ENCODE measurements at places on chromosomes 7 and 10. TPM values are rescaled to one million over a fixed set of nuclear protein-coding genes. Genes with fewer than 3 reads are reported as not detected.

DNA sequence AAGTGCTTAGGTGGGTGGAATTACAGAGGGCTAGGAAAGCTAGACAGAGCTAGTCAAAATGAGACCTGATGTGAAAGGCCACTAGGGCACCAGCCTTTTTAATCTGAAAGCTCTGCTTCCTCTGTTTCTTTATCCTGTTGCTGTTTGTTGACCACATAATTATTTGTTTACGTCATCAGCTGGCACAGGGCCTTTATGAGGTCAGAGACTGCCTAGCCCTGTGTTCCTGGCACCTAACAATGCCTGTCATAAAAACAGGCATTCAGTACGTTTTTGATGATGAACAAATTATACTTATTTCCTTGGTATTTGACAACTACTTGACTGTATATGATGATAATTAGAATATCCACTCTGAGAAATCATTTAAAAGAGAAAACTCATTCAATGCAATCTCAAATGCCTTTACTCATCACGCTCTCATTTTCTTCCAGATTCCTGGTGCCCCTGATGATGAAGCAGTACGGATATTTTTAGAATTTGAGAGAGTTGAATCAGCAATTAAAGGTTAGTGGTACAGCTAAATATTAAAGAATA is 26.0 kb downstream of the RBM17 start:
- DNase-seq = no peak

DNA sequence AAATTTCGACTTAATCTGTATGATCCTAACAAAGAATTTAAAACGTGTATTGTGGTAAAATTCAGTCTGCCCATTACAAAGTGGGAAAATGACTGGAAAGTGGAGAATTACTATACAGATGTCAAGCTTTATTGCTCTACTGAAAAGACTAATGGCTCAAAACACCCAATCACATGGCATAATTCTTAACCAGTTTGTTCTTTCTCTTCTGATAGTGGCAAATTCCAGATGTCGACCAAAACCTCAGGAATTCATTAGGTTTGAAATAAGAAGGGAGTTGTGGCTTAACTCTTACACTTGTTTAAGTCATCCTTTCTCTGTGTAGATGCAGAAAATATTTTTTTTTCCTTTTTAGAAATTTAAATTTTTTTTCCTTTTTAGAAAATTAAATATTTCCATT is 1254.9 kb upstream of the LRRN3 start:
- no peak for DNase-seq

DNA sequence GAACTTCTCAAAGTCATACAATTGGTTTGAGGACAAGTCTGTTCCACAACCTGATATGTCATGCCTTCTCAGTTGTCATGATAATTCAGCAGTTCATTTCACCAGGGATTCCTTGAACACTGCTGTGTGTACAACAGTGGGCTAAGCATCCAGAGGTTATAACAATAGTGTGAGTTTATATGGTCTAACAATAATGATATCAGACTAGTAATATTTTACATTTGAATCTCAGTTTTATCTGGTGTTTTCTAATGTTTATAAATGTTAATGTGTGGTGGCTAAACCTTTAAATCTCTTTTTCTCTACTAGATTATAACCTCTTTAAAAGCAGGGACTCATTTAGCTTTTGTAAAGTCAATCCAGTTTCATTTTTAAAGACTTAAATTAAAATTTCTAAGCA is 48.7 kb downstream of the BTRC start:
- no peak for DNase-seq

DNA sequence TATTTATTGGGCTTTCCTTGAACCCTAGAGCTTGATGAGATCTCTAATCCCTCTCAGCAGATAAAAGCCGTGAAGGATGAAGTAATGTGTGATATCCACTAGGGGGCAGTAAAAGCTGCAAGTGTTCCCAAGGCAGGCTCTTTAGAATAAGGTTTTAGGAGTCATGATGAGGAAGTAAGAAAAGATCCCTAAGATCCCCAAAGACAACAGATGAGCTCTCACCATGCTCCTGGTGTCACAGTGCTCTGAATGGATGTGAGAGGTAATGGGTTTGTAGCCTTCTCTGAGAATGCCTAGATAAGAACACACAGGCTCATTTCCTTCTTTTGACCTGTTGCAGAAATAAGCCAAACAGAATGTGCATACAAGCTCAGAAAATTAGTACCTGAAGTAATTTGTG is 70.4 kb upstream of the ITPRID1 start:
- DNase-seq = no peak

CYP3A4 gene
- not detected for total RNA-seq

GRCh38 chr10:48573045-48573444 is 31.8 kb downstream of the ARHGAP22 start:
- no peak for DNase-seq

COL17A1 gene
- 0.45 TPM for total RNA-seq

DNA sequence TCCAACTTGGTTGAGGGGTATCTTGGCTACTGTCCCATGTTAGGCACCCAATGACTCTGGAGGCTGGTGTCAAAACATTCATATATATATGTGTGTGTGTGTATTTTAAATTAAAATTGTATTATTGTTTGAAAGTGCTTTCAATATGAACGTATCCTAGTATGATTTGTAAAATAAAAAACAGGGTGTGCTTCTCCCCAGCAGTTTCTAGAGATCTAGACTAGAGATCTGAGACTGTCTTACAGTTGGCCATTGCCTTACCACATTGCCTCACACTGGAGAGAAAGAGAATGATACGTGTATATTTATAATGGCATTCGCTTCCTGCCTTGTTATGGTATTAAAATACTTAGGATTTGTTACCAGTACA is 1.2 kb downstream of the BAG3 start:
- DNase-seq = no peak

GRCh38 chr10:52879091-52879807 is 106.7 kb upstream of the MBL2 start:
- no peak for DNase-seq

BTBD16 gene
- total RNA-seq = 0.89 TPM

GRCh38 chr7:137421366-137421765 is 77.8 kb upstream of the PTN start:
- no peak for DNase-seq

GRCh38 chr10:112616647-112617046 is 169.6 kb downstream of the VTI1A start:
- DNase-seq = no peak

CTAGE15 gene
- total RNA-seq = not detected

SLC18A3 gene
- total RNA-seq = not detected

ANLN gene
- total RNA-seq = 2.4 TPM

DNA sequence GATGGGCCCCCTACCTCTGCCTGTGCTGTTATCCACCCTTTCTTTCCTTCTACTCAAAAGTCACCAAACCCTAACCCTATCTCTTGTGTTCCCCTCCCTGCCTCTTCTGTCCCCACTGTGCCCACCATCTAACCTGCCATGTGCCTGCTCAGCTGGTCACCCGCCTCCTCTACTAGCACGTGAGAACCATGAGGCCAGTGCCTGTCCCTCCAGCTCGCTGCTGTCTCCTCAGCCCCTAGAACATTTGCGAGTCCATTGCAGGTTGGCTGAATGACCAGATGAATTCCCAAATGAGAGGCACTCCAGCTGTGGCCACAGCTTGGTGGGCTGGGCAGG is 129.0 kb downstream of the ARHGAP22 start:
- DNase-seq = no peak

GRCh38 chr7:71987200-71987767 is 424.9 kb downstream of the CALN1 start:
- DNase-seq = no peak

PPP1R17 gene
- total RNA-seq = not detected

MYOZ1 gene
- total RNA-seq = 1.1 TPM

- DNase-seq = no peak
Measured at GRCh38 chr7:35700333-35700732, 5.4 kb upstream of the HERPUD2 start.

DNA sequence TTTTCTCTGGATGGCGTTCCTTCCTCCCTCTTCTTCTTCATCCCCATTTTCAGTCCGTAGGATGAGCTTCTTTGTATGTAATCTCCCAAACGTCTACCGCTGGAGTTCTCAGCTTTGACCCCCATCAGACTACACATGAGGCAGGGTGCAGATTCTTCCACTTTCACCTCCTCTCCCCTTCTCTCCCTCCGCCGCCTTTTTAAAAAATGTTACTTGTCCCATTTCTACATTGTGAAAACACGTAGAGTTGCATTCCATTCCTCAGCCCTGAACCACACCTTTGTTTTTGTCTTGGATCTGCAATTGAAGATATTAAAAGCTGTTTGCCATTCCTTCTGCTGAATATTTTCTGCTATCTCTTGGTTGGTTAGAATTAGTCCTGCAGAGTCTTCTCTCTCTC is 6.2 kb downstream of the ADIRF start:
- DNase-seq = no peak

SMKR1 gene
- total RNA-seq = 0.36 TPM

DNA sequence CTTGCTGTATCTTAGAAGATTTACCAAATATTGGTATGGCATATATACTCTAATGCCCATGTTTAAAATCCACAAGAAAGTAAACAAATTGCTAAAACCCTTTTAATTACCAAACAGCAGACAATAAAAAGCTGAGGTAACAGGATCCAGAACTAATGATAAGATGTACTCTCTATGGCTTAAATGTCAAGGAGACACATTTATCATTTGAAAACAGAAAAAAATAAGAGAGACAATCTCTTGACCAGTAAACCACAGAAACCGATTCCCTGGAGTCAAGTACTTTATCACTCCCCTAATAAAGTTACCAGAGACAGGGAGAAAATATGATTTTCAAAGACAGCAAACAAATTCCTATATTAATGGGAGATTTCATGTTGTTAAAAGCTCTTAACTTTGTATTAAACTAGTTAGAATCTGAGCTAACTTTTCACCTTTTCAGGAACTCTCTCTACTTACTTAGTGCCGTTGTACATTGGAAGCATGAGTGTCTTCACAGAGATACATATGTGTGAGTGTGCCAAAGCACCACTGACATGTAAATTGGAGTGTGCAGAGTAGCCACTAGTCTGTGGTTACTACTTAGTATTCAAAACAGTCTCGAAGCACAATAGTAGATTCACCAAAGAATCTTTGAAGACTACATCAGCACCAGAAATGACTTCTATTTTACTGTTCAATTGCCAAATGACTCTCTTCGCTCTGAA is 44.2 kb downstream of the TSPAN12 start:
- DNase-seq = no peak

DNA sequence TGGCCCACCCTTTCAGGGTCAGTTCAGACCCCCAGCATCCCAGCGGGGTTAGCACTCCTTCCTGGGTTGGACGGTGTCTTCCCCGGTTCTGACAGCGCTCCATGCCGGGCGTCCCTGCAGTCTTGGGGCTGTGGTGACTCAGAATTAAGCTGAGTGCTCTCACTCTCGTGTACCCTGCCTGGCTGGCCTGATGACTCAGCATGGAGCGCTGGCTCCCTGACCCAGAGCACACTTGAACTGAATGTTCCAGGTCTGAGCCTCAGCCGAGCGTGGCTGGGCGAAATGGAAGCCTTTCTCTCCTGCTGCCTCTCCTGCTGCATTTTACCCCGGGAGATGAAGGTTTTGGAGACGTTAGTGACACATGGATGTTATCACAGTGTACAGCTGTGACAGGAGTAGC is 7.1 kb downstream of the BAG3 start:
- DNase-seq = peak; percentile 82

- no peak for DNase-seq
Measured at GRCh38 chr7:141407893-141408292, 143.3 kb upstream of the AGK start.

OIT3 gene
- total RNA-seq = not detected

- no peak for DNase-seq
Measured at GRCh38 chr10:129552119-129552518, 85.1 kb downstream of the MGMT start.

GRCh38 chr7:116671681-116672595 is at the start of gene MET:
Gene MET, plus strand, starts transcription at chr7:116672196. Its CDS starts 26,889 bp downstream, at chr7:116699085.
- DNase-seq = peak; percentile 87

GRCh38 chr7:45202625-45203024 is 45.0 kb downstream of the RAMP3 start:
- no peak for DNase-seq

GRCh38 chr10:100103581-100103980 is 21.9 kb upstream of the CPN1 start:
- DNase-seq = no peak

DNA sequence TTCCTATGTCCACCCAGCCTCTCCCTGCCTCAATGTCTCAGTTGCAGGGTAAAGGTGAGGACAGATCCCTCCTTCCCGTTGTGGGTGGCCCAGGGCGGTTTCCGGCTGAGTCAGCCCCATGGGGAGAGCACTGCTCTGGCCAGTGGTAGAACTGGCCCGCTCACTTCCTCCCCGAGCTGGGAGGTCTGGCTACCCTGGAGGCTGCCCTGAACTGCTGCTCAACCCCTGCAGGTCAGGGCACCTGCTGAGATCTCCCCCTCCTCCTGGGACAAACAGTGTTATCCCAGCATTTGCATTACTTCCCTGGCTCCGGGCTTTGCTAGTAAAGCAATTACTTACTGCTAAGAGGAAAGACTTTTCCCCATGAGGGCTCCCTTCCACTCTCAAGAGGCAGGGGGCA is 21.4 kb upstream of the IMPDH1 start:
- peak; percentile 82 for DNase-seq

GRCh38 chr7:1104516-1105179 is 16.7 kb downstream of the GPER1 start:
- no peak for DNase-seq

- DNase-seq = peak; percentile 92
Measured at GRCh38 chr7:2680792-2681490, 7.1 kb upstream of the AMZ1 start.

DNA sequence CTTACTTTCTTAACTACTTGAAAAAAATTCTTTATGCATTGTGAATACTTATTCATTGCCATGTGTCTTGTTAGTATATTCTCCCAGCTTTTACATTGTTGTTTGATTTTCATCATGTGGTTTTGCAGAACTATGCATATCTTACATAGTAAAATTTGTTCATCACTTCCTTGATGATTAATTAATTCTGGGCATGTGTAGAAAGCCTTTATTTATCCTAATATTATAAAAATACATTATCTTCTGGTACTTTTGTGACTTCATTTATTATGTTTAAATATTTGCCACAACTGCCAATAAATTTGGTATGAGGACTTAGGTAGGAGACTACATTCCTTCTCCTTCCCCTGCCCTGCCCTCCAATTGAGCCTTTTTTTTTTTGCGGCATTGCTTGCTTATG is 166.0 kb upstream of the ZNF32 start:
- DNase-seq = no peak

AKR1C3 gene
- total RNA-seq = 48.1 TPM

SSC4D gene
- total RNA-seq = 0.58 TPM

GRCh38 chr7:116632384-116632783 is 39.6 kb upstream of the MET start:
- DNase-seq = no peak

BAMBI gene
- total RNA-seq = 15.6 TPM

- DNase-seq = no peak
Measured at GRCh38 chr10:119535305-119535704, 7.2 kb downstream of the RGS10 start.

DNA sequence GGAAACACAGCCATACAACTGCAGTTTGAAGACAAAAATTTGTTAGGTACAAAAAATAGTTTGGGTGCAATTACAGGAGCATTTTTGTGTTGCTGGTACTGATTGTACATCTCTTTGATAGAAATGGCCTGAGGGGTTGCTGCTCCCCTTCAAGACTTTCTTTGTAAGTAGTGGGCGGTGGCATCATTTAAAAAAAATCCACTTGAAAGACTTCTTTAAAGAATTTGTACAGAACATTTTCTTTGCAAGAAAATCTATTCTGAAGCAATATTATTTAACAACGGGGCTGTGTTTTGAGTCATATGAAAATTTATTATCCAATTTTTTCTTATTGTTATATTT is 144.1 kb upstream of the CAV2 start:
- DNase-seq = no peak

All from sciatic nerve (tissue), 2 donors.